Stimulated activated CD8-positive, alpha-beta memory T cell treated with anti-CD3 and anti-CD28 coated beads, Interleukin-2, amount 100 ng/mL, for 1 hour (primary cell): ENCODE measurements at places on chromosomes 13 and 19.

- no peak for DNase-seq
Measured at GRCh38 chr19:45767881-45768654, 984 bp downstream of the SIX5 start.

- DNase-seq, result no peak
Measured at GRCh38 chr19:29320618-29321017, 107.7 kb upstream of the UQCRFS1 start.

GRCh38 chr13:79231887-79232286 is 174.2 kb downstream of the RBM26 start:
- DNase-seq, result no peak

GRCh38 chr13:61727767-61728166 is 312.1 kb upstream of the PCDH20 start:
- no peak for DNase-seq

DNA sequence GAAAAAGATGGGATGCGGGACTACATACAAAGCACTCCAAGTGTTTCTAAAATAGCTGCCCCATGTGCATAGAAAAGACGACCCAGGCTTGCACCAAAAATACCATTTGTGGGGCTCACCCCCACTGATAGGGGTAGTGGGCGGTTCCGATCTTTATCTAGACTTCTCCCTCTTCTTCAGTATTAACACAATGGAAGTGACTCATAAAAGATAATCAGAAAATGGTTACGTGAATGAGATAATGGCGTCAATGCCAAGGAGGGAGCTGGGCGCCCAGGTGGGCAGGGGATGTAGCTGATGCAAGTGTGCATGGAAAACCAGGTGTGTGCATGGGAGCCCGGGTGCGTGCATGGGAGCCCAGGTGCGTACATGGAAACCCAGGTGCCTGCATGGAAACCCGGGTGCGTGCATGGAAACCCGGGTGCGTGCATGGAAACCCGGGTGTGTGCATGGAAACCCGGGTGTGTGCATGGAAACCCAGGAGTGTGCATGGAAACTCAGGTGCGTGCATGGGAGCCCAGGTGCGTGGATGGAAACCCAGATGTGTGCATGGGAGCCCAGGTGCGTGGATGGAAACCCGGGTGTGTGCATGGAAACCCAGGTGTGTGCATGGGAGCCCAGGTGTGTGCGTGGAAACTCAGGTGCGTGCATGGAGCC is 32.7 kb downstream of the LAMP1 start:
- DNase-seq, result no peak

GRCh38 chr13:107867701-107868661 is 347.4 kb downstream of the LIG4 start:
- DNase-seq, result no peak

DNA sequence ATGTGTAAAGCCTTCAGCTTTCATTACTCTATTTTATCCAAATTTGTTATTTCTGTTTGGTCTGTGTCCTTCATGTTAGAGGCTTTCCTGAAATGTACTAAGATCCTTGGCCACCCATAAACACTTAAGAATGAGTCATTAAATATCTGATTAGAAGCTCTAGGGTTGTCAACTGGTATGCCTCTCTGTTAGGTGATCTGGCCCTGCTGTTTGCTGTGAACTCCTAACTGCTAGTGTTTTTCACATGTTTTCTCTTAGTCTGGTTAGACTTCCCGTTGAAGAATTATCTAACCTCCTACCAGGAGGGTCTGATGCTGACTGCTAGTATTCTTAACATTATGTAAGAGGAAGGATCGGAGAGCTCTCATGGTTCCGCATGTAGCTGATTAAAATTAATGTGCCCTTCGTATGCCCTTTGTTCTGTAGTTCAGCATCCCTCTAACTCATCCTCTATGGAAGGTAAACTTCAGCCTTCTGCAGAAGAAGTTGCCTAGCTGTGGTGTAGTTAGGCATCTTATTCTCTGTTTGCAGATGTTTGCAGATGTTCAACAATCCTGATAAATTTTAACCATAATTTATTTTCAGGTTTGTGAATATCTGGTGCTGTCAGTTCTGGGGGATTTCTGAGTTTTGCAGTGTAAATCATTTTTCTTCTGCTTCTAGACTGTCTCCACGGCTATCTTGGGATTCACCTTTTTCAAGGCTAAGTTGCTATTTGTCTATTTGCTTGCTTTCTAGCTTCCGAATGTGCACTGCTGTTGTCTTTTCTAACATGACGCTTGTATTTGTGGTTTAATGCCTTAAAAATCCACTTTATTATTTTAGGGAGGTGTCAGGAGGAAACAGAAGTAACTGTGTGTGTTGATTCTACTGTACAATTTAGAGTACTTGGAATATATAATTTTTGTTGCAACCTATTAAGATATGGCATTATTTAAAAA is 207.2 kb upstream of the SPRY2 start:
- no peak for DNase-seq

GRCh38 chr13:101521371-101521770 is 68.9 kb downstream of the ITGBL1 start:
- no peak for DNase-seq

- DNase-seq, result no peak
Measured at GRCh38 chr19:3403489-3404323, 37.3 kb downstream of the NFIC start.

DNA sequence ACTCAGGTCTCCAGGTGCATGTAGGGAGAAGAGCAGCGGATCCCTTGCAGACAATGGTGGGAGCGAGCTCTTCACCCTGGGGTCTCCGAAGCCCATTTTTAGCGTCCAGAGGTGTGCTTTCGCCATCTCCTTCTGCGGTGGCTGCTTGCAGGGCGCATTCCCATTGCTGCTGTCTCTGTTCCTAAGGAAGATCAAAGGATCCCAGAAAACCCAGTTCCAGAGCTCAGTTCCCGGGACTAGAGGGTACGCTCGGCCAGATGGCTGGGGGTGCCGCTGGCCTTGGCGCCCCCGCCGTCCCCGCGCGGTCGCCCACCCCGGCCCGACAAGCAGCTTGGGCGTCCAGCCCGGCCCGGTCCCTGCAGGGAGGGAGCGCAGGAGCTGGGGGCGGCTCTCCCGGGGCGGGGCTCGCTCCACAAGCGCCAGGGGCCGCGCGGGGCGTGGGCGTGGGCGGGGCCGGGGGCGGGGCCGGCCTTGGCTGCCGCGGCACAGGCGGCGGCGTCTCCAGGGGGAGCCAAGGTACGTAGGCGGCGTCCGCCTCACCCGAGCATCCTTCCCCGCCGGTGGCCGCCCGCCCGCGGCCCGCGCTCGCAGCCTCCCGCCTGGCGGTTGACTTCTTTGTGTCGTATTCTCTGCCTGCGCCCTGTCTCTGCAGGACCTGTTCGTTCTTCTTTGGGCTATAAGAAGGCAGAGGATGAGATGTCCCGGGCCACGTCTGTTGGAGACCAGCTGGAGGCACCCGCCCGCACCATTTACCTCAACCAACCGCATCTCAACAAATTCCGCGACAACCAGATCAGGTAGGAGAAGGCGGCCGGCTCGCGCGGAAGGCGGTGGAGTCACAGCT is 96.8 kb downstream of the ATP8A2 start:
- DNase-seq, result no peak

GRCh38 chr19:39765091-39766076 is 13.3 kb upstream of the LEUTX start:
- no peak for DNase-seq

- no peak for DNase-seq
Measured at GRCh38 chr19:7203332-7203731, 90.9 kb downstream of the INSR start.

DNA sequence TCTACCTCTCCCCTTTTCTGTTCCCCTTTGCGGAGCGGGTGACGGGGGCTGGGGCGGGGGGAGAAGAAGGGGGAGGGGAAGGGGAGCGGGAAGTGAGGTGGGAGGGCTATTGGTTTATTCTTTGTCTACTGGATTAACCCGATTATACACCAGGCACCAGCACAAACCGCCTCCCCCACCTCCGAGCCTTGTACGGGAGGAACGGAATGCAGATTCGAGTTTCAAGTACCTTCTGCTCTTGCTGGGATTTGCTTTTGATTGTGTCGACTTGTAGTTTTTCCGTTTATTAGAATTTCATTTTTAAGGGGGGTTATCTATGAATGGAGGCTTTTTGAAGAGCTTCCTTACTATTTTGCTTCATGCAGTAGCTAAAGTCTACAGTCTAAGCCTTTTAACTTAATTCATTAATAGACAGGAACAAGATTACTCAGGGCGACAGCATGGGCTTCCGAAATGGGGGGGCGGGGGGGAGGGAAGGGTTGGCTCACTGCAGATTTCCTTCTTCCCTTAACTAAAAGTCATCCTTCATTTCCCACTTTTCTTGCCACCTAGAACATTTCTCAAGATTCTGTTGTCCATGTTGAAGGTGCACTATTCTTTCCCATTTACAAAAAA is 937 bp upstream of the SPRY2 start:
- DNase-seq, result no peak

- DNase-seq, result no peak
Measured at GRCh38 chr13:105410602-105411001, 1124.9 kb downstream of the EFNB2 start.

DNA sequence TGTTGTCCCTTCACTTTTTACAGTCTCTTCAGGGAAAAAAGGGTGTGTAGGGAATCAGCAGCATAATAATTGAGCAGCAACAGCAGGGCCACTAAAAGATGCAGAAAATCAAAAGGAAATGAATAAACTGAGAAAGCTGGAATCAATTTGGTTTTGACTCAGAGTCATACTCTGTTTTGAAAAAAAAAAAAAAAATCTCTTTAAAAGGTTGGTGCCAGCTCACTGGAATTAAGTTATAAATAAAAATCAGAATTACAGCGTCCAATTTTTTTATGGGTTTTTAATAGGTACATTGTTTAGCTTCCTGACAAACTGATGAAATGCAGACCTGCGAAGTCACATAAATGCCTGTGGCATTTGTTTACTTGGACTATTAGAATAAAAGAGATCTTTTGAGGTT is 231.9 kb downstream of the COG6 start:
- DNase-seq, result no peak

GRCh38 chr13:25391932-25392331 is 20.2 kb downstream of the ATP8A2 start:
- no peak for DNase-seq

GRCh38 chr13:52713894-52714293 is 25.7 kb downstream of the CNMD start:
- no peak for DNase-seq

GRCh38 chr19:54114340-54115108 is 933 bp downstream of the TFPT start:
- no peak for DNase-seq

DNA sequence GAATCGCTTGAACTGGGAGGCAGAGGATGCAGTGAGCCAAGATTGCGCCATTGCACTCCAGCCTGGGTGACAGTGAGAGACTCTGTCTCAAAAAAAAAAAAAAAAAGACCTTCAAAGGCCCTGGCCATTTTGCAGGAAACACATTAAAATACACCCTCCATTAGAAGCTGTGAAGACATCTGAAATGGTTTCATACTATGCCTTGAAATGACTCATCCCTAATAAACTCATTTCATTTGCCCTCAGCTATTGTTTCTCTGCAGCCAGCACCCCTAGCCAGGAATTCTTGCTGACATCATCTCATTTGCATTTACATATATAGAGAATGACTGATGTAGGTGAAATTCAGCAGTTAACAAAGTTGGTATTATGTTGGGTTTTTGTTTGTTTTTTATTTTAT is 8.7 kb downstream of the EML2 start:
- no peak for DNase-seq

- no peak for DNase-seq
Measured at GRCh38 chr13:50646070-50646469, 197.4 kb downstream of the DLEU7 start.

DNA sequence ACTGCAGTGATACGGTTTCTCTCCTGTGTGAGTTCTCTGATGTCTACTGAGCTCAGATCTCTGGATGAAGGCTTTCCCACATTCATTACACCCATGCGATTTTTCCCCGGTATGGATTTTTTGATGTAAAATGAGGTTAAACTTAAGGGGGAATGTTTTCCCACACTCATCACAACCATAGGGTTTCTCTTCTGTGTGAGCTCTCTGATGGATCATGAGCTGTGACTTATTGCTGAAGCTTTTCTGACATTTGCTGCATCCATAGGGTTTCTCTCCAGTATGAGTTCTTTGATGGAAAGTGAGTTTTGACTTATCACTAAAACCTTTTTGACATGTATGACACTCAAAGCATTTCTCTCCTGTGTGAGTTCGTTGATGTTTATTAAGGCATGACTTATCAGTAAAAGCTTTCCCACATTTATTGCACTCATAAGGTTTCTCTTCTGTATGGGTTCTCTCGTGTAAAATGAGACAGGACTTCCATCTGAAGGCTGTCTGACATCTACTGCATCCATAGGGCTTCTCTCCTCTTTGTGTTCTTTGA is 10.6 kb upstream of the ZNF649 start:
- no peak for DNase-seq

DNA sequence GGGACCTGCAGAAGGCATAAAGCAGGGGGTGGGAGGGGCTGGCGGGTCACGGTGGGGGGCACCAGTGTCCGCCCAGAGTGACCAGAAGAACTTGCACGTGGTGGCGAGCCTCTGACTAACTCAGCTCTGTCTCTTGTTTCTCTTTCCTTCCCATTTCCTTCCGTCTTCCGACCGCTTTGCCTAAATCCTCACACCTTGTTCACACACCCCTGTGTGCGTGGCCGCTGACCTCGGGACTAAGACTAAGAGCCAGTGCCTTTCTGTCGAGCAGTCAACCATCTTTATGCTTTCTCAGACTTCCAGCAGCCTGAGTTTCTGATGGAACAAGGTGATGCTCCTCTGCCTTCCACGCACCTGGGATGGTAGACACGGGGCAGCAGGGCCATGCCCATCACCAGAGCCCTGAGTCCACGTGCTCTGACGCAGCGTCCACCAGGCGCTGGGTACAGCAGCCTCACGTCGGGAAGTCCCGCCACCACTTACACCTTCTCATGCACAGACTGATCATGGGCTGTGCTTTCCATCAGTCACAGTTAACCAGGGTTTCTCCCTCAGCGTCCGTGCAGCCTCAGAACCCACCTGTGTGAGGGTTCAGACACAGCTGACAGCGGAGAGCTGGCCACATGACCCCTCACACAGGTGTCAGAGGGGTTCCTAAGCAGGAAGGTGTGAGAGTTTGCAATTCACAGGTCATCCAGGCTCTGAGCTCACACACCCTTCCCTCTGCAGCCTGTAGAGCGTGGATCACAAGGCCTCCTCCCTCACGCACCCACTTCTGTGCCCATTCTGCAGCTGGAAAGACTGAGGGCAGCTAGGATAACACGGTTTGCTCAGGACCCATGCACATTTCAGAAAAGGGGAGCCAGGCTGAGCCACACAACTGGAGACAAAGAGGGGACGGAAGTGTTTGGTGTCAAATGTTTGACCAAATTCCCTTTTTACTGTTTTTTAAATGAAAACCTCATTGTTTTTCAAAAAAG is 90.7 kb upstream of the MCF2L start:
- DNase-seq, result no peak

DNA sequence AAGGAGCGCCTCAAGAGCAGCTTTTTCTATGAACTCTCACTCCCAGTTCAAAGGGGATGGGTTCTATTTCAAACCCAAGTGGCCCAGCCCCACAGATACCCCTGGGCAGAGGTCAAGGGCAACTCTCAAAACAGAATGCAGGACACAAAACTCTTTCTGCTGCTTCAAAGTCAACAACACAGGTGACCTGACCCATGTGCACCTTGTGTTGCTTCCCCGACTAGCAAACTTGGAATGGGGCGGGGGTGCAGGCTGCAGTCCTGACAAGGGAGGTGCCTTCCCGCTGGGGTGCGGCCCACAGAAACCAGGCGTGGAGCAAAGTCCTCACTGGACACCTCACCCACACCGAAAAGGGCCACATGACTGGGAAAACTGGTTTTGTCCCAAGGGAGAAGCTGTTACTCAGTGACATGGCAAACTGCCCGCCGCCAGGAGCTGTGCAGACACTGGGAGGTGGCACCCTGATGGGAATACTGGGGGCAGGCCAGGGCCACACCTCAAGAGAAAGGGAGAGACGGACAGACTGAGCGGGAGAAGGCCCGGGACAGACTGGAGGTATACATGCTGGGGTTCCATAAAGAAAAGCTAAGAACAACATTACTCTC is 17.4 kb downstream of the ZC3H4 start:
- no peak for DNase-seq
